GM19239 (cell line): ENCODE measurements at places on chromosomes 2 and 18.
A peak's percentile ranks its signal among the peaks of the same experiment; 100 is the strongest.

- no peak for DNase-seq
Observed at GRCh38 chr2:172299741-172300140, 127.6 kb upstream of the ITGA6 start.

GRCh38 chr2:124526221-124526620 is 501.1 kb downstream of the CNTNAP5 start:
- DNase-seq, result no peak

DNA sequence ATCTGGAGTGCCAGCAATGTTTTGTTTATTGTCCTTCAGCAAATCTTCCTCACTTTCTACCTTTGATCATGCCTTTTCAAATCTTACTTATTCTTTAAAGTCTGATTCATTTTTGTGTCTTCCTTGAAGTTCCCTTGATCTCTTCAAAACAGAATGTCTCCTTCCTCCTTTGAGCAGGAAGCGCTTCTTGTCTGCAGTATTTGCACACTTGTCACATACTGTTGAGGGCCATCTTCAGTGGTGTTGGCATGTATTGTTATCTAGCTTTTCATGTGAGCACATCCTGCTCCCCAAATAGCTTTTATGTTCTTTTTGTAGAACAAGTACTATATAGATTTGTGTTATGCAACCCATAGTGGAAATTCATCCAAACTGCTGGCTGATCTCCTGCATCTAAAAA is 5.9 kb upstream of the CERS6 start:
- DNase-seq, result no peak

GRCh38 chr18:80181642-80182461 is 65.5 kb downstream of the PARD6G start:
- DNase-seq, result no peak

DNA sequence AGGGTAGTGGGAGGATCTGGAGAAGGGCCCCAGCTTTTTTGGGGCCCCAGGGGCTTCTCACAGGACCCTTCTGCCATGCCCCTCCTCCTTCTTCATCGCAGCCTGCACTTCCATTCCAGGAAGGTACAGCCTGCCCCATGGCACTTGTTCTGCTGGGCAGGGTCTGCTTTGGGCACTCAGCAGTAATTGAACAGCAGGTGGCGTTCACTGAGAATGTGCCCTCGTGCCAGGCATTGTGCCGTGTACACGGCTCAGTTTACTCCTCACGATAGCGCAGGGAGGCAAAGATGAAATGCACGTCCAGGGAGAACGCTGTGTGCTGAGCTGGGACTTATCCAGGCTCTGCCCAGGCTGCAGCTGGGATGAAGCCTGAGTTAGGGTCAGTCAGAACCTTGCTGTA is 54.8 kb upstream of the ASB18 start:
- DNase-seq, result no peak

- DNase-seq, result no peak
Observed at GRCh38 chr2:239905884-239906654, 119.1 kb downstream of the NDUFA10 start.

GRCh38 chr2:229431327-229431954 is 160.4 kb upstream of the PID1 start:
- DNase-seq, result no peak

- no peak for DNase-seq
Observed at GRCh38 chr2:189128970-189129369, 50.6 kb downstream of the COL5A2 start.

DNA sequence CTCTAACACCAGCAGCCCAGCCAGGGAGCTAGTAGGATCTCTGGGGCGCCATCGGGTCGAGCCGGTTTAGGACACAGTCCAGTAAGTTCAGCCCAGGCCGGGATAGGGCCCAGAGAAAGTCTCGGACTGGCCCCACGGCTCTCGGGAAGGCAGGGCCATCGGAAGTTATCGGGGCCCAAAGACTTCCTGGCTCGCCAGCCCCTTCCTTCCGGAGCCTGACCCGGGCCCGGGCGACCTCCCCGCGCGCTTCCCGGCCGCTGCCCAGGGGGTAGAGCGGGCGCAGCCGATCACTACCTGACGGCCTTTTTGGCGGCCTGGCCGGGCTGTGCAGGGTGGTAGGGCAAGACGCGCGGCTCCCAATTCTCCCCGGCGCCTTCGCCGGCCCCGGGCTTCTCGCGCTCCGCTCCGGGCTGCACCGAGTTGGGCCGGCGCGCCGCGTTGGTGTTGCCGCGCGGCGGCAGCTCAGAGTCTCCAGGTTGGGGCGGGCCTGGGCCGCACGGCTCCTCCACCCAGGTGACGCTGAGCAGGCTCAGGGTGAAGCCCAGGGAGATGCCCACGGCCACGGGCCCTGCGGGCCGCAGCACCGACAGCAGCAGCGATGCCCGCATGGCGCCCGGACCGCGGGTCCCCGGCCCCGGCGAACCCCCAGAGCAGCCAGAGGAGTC is 546 bp downstream of the CHPF start:
- DNase-seq, result peak; percentile 46

DNA sequence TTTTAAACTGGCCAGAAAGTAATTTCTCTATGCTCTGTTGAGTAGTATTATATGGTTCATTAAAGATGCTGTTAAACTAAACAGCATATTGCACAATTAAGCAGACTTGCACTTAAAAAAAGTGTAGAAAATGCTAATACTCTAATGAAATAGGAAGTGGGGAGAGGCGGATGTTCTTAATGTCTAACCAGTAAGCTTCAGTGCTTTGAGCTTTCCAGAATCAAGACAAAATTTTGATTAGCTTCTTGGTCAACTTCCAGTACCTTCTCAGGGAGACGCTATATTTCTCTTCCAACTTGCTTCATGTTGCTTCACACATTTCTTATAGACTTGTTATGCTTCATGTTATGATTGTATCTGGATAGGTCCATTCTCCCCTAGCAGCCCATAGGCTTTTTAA is 89.1 kb downstream of the MAP2 start:
- DNase-seq, result no peak

- no peak for DNase-seq
Observed at GRCh38 chr2:2743164-2743571, 412.1 kb upstream of the MYT1L start.

DNA sequence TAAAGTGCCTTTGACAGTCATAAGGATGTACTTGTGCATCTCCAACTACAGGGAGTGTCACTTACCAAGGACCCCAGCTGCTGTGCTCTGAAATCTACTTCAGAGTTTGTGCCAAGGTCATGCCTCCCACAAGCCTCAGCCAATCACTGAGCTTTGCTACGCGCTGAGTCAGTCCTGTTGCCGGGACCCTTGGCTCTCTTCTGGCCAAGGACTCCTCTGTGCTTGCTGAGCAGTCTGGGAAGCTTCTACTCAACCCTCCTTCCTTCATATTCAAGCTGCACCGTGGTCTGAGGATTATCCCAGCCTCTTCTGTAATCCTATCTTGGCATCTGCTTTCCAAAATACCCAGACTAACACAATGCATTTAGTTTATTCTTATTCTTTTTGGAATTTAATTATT is 398.9 kb upstream of the FANCL start:
- no peak for DNase-seq

- no peak for DNase-seq
Observed at GRCh38 chr2:207422380-207422779, 107.4 kb upstream of the CREB1 start.
